Thoracic aorta (tissue), 2 donors: ENCODE measurements at places on chromosomes 1 and 21. TPM values are rescaled to one million over a fixed set of nuclear protein-coding genes. Genes with fewer than 3 reads are reported as not detected.

DNA sequence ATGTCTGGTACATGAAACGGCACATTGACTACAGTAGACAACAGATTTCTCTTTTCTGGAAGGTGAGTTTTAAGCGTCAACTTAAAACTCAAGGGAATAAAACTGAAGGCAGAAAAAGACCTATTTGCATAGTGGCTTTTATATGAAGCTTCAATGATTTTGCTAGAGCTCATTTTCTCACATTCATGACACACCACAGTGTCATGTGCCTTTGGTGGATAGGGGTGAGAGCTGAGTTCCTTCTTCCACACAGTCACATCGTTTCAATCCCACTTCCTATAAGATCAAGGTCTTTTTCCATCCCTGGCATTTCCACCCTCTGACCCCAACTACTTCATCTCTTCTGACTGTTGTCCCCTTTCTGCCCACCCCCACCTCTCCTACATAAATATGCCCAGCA, 31.0 kb downstream of the IL12RB2 start:
- DNase-seq = no peak
- H3K4me1 ChIP-seq = no peaks in the 10 kb centered on the region
- H3K27me3 ChIP-seq = no peaks in the 10 kb centered on the region
- H3K4me3 ChIP-seq = no peak overlapping the region
- no peaks in the 10 kb centered on the region for H3K36me3 ChIP-seq

DNA sequence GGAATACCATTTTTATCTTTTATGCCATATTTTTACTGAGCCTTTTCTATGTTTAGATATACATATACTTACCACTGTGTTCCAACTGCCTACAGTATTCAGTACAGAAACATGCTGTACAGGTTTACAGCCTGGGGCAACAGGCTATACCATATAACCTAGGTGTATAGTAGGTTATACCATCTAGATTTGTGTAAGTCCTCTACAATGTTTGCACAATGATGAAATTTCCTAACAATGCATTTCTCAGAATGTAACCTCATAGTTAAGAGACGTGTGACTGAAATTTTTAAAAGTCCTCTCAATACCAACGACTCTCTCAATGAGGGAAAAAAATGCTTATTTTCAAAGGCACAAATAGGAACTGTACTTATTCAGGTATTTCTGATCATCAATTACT, 21.7 kb downstream of the INTS7 start:
- no peaks in the 10 kb centered on the region for H3K4me1 ChIP-seq
- no peak overlapping the region for H3K4me3 ChIP-seq
- H3K36me3 ChIP-seq = no peaks in the 10 kb centered on the region
- DNase-seq = no peak

DNA sequence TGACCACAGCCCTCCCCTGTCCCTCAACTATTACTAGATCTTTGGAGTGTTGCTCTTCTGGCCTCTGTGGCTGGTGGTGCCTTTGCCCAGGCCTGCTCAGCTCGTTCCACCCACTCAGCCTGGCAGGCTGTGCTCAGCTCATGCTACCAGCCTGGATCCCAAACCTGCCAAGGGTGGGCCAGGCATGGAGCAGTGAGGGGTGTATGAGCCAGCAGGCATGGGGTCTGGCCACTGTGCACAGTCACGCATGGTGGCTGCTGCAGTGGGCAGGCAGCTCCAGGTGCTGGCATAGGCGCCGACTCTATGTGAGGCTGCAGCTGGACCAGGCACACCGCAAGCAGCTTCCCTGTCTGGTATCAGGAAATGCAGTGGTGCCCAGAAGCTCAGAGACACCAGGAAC, 449.9 kb downstream of the MATN1 start:
- H3K27me3 ChIP-seq = no peaks in the 10 kb centered on the region
- no peaks in the 10 kb centered on the region for H3K4me1 ChIP-seq
- H3K36me3 ChIP-seq = no peaks in the 10 kb centered on the region

DNA sequence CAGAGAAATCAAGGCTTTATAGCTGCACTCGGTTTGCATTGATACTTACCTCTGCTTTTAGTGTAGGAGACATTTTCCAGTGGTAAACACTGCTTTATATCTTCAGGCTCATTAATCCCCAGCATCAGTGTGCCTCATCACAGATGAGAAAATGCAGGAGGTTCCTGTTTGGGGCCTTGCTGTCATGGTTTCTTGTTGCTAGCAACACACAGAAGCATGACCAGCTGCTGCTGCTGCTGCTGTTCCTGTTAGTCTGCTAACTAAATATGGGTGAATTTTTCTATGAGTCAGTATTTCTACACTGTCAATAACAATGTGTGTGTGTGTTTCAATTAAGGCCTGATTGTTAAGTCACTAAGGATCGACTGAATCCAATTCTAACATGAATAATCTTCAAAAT, 85.8 kb upstream of the RGS1 start:
- H3K36me3 ChIP-seq = no peaks in the 10 kb centered on the region
- no peak overlapping the region for H3K4me3 ChIP-seq
- H3K4me1 ChIP-seq = peaks cover 45% of the 10 kb centered on the region
- peak; percentile 31 for DNase-seq
- H3K27me3 ChIP-seq = no peaks in the 10 kb centered on the region

DNA sequence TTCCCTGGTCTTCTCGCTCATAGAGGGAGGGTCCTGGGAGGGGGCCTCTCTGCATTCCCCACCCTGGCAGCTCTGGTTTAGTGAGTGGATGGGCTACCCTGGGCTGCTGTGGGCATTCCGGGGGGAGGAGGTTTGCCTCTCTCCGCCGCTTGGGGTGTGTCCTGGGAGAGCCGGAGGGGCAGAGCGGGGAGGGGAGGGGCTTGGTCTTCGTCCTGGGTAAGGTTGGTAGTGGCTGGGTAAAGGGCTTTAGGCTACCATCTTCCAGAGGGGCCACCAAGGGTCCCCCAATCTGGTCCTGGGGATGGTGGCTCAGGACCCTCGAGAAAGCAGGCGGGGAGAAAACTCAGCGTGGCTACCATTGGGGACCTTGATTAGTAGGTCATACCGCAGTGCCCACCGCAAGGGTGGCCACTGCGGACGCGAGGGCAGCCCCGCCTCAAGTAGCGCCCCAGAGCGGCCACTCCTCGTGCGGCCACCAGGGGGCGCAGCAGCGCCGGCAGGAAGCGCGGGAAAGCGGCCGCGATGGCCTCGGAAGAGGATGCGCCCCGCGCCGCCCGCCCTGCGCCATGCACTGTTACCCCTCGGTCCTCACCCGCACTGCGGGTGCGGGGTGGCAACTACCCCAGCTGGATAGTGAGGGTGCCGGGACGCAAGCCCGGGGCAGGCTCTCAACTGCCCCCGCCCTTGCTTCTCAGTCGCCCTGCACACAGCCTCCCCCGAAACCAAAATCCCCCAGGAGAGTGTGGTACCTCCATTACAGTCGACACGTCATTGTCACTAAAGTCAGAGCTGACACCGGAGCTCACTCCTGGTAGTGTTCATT, 44.1 kb upstream of the SLC25A33 start:
- no peaks in the 10 kb centered on the region for H3K36me3 ChIP-seq
- no peak for DNase-seq
- H3K27me3 ChIP-seq = no peaks in the 10 kb centered on the region
- peak overlapping the region; percentile 64 for H3K4me3 ChIP-seq

DNA sequence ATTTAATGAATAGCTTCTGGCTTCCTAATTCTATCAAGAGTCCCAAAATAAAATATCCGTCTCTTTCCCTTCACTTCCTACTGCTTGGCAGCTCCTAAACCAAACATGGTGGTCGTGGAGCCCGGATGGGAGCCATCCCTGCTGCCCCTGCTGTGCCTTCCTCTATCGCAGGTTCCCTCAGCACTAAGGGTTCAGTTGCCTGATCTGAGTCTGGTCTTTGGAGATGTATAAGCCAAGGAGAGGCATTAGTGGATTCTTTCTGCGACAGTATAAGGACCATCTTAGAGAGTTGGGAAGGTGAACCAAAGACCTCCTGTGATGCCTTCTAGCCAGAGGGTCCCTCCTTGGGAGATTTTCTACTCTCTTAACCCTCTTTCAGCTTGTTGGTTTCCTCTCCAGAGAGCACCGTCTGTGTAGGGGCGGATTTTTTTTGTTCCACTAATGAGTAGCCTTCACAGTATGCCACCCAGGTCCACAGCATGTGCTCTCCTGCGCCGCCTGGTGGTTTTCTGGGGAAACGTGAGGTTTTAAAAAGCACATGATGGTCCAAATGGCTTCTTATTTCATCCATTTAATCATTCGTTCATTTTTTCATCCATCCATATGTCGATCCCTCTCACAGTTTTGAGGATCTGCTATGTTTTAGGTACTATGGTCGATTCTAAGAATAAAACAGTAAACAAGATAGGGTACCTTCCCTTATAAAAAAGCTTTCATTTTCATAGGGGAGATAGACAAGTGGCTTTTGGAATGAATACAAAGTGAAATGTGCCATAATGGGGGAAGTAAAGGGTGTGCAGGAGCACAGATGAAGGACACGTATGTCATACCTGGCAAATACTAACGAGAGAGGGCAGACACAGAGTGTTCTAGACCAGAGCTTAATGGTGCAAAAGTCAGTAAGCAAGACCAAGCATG, 71.0 kb downstream of the NFASC start:
- H3K27ac ChIP-seq = no peak overlapping the region
- no peak for DNase-seq
- H3K27me3 ChIP-seq = no peaks in the 10 kb centered on the region
- no peaks in the 10 kb centered on the region for H3K4me1 ChIP-seq
- no peaks in the 10 kb centered on the region for H3K36me3 ChIP-seq
- no peak overlapping the region for H3K4me3 ChIP-seq

- H3K4me1 ChIP-seq = no peaks in the 10 kb centered on the region
- H3K4me3 ChIP-seq = no peak overlapping the region
- H3K27me3 ChIP-seq = no peaks in the 10 kb centered on the region
- H3K36me3 ChIP-seq = no peaks in the 10 kb centered on the region
- H3K27ac ChIP-seq = no peak overlapping the region
Observed at GRCh38 chr21:34924771-34925419, 124.2 kb downstream of the RUNX1 start.

GRCh38 chr1:51642739-51643142, 25.8 kb downstream of the OSBPL9 start:
- no peak for DNase-seq
- H3K27me3 ChIP-seq = no peaks in the 10 kb centered on the region
- H3K4me1 ChIP-seq = peaks cover 71% of the 10 kb centered on the region
- H3K4me3 ChIP-seq = no peak overlapping the region

- no peaks in the 10 kb centered on the region for H3K4me1 ChIP-seq
- H3K27ac ChIP-seq = no peak overlapping the region
Observed at GRCh38 chr1:177772386-177772960, 197.4 kb downstream of the SEC16B start.

GRCh38 chr1:228760979-228761378, 25.7 kb downstream of the RHOU start:
- no peak overlapping the region for H3K27ac ChIP-seq
- H3K4me3 ChIP-seq = no peak overlapping the region
- DNase-seq = no peak
- H3K4me1 ChIP-seq = no peaks in the 10 kb centered on the region

DNA sequence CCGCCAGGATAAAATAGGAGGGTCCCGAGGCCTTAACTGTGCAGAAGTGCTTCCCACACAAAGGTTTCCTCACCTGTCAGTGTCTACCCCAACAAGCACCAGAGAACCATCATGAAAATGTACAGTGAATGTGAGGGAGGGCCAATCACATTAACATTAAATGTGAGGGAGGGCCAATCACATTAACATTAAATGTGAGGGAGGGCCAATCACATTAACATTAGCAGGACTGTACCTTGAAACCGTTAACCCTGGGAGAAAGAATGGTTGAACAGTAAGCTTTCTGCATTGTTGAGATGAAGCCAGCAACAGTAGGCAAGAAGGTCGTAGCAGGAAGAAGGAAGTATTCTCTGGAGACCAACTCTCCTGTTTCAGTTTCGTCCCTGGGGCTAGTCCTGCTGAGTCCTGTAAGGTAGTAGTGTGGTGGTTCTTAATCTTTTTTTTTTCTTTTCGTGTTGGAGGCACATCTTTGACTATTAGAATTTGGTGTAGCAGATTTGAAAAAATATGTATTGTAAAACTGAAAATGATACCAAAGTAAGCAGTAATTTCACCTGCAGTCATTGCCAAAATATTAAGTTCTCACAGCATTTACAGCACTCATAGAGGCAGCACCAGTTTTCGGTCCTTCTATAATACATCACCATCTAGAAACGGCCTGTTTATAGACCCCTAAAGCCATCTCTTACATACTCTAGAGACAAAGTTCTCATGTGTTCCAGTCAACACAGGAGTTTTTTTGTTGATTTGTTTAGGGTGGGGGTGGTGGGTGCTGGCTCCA, 98.6 kb upstream of the PPP2R5A start:
- H3K4me1 ChIP-seq = peaks cover 2% of the 10 kb centered on the region
- no peak for DNase-seq
- H3K27me3 ChIP-seq = no peaks in the 10 kb centered on the region
- H3K4me3 ChIP-seq = no peak overlapping the region
- H3K36me3 ChIP-seq = no peaks in the 10 kb centered on the region

GRCh38 chr1:99170516-99170915, 93.8 kb upstream of the PLPPR4 start:
- no peaks in the 10 kb centered on the region for H3K27me3 ChIP-seq
- H3K4me3 ChIP-seq = no peak overlapping the region
- no peak overlapping the region for H3K27ac ChIP-seq
- H3K36me3 ChIP-seq = no peaks in the 10 kb centered on the region
- DNase-seq = no peak

DNA sequence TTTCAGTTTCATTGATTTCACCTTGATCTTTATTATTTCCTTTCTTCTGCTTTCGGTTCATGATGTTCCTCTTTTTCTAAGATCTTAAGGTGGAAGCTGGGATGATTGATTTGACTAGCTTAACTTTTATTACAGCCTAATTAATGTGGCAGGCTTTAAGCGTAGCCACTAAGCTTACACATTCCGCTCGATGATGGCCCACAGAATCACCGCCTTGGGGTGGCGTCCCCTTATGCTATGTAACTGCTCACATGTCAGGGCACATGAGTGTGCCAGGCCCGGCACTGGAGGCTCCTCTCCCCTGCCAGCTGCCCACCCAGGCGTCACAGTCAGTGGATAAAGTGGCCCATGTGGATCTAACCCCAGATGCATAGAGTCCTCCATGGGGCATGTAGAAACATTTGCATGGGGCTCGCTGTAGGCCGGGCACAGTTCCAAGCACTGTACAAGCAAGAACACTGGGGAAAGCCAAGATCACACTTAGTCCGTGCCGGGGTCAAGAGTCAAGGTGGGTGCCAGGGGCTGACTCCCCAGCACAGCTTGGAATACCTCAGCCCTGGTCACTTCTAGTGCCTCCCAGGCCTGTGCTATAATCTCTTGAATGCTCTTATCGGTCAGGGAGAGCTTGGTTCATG, 41.7 kb downstream of the PKNOX1 start:
- DNase-seq = no peak
- no peak overlapping the region for H3K4me3 ChIP-seq
- peaks cover 15% of the 10 kb centered on the region for H3K36me3 ChIP-seq
- H3K27ac ChIP-seq = no peak overlapping the region
- no peaks in the 10 kb centered on the region for H3K27me3 ChIP-seq
- no peaks in the 10 kb centered on the region for H3K4me1 ChIP-seq

GRCh38 chr1:93707956-93708355, 26.3 kb upstream of the BCAR3 start:
- no peak for DNase-seq
- no peaks in the 10 kb centered on the region for H3K27me3 ChIP-seq
- H3K27ac ChIP-seq = no peak overlapping the region
- peaks cover 21% of the 10 kb centered on the region for H3K4me1 ChIP-seq
- no peaks in the 10 kb centered on the region for H3K36me3 ChIP-seq

Gene SLC6A17
- total RNA-seq = 0.14 TPM

Gene KCNH1
- not detected for total RNA-seq

Gene FMO4
- total RNA-seq = 10.6 TPM

Gene FMOD
- 190 TPM for total RNA-seq

Gene GPR161
- 10.3 TPM for total RNA-seq

Gene ADORA3
- 29.5 TPM for total RNA-seq

Gene ZNF697
- 0.95 TPM for total RNA-seq

Gene NBPF10
- 4.2 TPM for total RNA-seq

Gene KCNE2
- total RNA-seq = not detected
